Aorta (tissue), 5 donors: ENCODE measurements at places on chromosomes 12 and 14. TPM values are rescaled to one million over a fixed set of nuclear protein-coding genes. Genes with fewer than 3 reads are reported as not detected.

The KRT6C gene
- polyA plus RNA-seq: 0.25 TPM

The LALBA gene
- polyA plus RNA-seq: not detected

DNA sequence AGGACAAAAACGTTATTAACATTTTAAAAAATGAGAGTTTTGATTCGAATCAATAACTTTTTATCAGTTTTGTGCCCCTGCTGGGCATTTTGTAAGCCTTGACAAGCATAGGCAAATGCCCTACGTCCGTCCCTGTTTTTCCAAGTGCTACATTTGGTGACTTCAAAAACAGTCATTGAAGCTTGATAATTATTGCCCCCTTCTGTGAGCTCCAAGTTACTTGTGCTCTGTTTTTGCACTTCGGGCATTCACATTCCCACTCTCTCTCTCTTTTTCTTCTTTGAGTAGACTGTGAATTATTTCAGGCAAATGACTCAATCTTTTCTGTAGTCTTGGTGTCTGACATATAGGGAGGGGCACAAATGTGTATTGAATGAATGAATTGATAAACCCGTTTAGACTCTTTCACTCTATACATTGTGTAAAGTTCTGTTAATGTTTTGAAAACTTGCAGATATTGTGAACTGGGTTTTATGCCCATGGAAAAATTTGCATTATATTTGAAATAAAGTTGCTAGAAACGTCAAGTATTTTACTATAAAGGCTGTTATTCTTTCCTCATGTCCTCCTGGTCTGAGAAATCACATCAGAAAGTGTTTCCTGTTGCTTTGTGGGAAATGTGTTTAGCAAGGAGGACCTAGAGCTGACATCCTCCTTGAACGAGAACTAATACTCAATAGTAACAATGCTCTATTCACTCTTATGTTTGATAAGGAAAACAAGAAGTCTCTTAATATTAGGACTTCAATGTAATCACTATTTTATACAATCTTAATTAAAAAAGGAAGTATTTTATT, 1.4 kb downstream of the APAF1 start:
- no peak for DNase-seq

DNA sequence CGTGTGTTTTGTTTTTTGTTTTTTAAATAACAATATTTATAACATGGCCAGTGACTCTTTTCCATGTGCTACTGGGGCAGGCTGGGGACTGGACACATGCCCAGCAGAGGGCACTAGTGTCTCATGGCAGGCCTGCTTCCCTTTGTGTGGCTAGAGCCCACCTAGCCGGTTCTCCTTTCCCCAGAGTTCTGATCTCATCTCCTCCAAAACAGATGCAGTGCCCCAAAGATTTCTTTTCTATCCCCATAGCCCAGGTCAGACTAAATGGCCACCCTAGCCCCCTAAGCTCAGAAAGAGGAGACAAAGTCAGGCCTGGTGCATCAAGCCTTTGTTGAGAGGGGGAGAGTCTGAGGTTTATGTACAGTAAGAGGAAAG, 21.2 kb downstream of the PRPF40B start:
- DNase-seq: peak; percentile 90

The GALNT6 gene
- polyA plus RNA-seq: 12.3 TPM

GRCh38 chr12:26871985-26872384, 39.0 kb upstream of the ITPR2 start:
- DNase-seq: no peak

DNA sequence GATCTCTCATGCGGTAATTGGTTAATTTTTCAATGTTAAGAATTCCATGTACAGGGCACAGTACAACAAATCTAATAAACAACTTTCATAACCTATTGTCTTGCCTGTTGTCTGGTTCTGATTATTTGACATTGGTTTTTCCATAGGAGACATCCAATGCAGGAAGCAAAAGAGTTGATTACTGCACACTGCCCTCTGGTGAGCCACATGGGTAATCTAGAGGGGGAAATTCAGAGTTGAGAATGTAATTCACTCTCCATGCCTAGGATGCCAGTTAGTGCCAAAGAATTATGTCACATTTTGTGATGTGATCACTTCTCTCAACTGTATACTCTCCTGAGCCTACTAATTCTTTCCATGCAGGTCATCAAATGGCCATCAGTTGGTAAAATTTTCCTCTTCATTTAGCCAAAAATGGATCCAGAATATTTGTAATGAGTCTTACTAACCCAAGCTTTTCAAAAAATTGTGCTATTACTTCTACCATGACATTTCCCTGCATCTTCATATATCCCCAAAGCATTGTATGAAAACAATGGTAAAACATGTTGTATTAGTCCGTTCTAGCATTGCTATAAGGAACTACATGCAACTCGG, 17.7 kb upstream of the CCDC91 start:
- no peak for DNase-seq

The NXPH4 gene
- polyA plus RNA-seq: 0.38 TPM

DNA sequence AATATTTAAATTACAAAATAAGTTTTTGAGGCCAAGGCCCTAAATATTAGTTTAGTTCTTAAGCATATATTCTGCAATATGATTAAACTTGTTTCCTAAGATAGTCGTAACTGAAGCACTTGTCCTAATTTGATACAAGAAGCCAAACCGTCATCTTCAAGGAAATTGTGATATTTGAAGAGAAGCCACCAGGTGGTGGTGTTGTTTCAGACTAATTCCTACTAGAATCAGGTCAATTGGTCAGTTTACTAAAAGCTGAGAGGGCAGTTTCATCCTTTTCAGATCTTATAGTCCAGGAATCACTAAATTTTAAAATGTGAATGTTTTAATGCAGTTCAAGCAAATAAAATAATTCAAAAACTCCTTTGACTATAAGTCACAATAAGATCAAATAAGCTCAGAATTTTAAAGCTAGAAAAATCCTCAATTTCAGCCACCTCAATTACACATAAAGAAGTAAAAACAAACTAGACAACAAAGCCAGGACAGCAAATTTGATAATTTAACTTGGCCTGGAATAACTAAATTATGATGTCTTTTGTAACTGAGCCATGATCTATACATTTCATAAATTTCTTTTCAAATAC, 7.1 kb upstream of the ARL1 start:
- DNase-seq: no peak

DNA sequence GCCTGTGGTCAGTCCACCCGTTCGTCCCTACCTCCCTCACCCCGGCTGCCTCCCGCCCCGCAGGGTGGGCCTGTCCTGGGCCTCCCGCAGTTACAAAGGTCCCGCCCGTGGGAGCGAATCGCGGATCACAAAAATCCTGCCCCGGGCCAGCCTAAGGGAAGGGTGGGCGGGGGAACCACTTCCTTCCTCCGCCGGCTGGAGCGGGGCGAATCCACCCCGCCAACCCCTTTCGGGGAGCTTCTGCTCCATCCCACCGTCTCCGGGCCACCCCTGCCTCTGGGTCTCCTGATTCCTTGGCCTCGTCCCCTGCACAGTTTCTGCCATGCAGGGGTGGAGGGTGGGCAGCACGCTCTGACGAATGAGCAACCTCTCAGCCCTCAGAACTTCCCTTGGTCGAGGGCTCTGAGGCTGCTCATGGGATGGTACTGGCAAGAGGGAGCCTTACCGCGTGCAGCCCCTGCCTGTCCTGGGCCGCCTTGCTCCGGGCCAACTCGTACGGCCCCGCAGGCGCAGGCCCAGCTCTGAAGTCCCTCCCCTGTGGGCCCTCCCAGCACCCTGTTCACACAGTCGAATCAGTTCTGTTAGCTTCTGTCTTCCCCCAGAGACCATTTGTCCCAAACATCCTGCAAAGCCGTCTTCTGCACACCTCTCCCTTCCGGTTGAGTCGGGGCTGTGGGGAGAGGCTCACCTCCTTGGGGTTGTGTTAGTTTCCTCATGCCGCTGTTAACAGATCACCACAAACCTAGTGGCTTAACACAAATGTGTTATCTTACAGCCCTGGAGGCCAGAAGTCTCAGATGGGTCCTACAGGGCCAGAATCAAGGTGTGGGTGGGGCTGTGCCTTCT, 589 bp upstream of the HVCN1 start:
- DNase-seq: peak; percentile 87

GRCh38 chr14:89458713-89459420, 41.8 kb upstream of the FOXN3 start:
- no peak for DNase-seq

- no peak for DNase-seq
These were observed 59.6 kb downstream of the CACNA1C start for GRCh38 chr12:2112401-2112800.

The PPP4R4 gene
- polyA plus RNA-seq: not detected

- no peak for DNase-seq
These were observed 150.9 kb upstream of the SLC38A2 start for GRCh38 chr12:46523446-46523845.

DNA sequence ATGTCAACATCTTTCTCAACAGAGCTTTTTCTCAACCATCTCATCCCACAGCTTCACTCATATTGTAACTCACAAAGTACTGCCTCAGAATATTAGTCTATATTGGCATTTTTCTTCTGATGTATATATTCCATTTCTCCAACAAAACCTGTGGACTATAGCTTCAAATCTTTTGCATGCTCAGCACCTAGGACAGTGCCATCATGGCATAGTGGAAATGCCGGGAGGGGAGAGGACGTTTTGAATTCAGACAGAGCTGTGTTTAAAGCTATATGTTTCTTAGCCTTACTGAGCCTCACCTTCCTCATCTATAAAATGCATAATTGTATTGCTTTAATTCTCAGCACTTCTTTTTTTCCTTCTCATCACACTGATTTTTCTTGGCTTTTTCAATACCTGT, 452.6 kb downstream of the GALC start:
- DNase-seq: no peak

GRCh38 chr12:22018860-22019259, 27.2 kb upstream of the CMAS start:
- DNase-seq: no peak

The GUCY2C gene
- not detected for polyA plus RNA-seq

DNA sequence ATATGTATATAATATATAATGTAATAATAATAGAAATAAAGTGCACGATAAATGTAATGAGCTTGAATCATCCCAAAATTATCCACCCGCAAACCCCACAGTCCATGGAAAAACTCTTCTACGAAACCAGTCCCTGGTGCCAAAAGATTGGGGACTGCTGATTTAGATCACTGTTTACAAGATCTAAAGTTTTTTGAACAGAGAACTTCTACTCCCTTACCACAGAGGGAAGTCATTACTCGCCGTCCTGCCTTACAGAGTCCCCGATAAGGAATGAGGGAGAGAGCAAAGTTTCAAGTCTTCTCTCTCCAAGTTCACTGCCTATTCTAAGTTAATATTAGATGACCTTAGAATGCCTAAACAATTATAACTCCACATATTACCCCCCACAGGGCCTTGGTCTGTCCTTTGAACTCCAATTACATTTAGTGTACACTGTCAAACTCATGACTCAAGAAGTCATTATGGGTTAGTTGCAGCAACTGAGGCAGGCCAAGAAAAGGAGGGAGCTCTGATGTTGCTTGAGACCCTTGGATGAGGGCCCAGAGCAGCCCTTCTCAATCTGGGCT, 21.8 kb upstream of the DHRS4 start:
- no peak for DNase-seq

DNA sequence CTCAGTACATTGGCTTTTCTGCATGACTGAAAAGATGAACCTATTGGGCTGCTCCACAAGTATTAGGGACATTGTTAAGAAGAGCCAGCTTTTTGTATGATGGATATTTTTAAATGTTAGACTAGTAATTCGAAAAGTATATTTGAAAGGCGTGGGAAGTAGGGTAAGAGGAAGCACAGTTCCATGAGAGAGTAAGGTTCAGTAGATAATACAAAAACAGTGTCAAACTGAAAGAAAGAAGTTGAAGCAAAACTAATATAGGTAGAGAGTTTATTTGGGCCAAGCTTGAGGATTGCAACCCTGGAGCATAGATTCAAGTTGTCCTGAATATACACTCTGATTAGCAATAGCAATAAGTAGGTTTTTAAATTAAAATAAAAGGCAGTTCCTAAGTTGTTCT, 193.9 kb downstream of the RASSF9 start:
- no peak for DNase-seq
